ENCODE measurements at places on chromosomes 1 and 21. TPM values are rescaled to one million over a fixed set of nuclear protein-coding genes. Genes with fewer than 3 reads are reported as not detected.

DNA sequence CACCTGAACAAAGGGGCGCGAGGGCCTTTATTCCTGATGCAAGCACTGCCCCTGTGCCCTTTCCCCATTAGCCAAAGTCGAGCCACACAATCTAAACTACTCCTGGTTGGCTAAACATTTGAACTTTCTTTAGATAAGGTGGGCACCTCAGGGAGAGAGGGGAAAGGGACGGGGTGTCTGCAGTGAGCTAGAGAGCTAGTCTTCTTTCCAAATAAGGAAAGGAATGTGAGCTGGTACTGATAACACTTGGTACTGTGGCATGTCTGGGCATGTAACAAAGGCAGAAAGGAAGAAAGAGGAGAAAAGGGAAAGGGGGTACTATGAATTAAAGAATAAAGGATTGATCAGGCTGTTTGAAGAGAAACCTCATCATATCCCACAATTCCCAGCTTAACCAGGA, 62.8 kb downstream of the OVGP1 start:
- no peak overlapping the region for H3K27ac ChIP-seq
- no peaks in the 10 kb centered on the region for H3K4me1 ChIP-seq
- no peaks in the 10 kb centered on the region for H3K27me3 ChIP-seq
- no peak for DNase-seq

GRCh38 chr1:226510453-226510852, 38.1 kb upstream of the STUM start:
- no peaks in the 10 kb centered on the region for H3K27me3 ChIP-seq
- no peak for DNase-seq
- H3K36me3 ChIP-seq: no peaks in the 10 kb centered on the region
- no peak overlapping the region for H3K27ac ChIP-seq
- H3K4me1 ChIP-seq: no peaks in the 10 kb centered on the region

CRYAA gene
- not detected for total RNA-seq

- no peak overlapping the region for H3K4me3 ChIP-seq
- no peak overlapping the region for H3K27ac ChIP-seq
- H3K27me3 ChIP-seq: no peaks in the 10 kb centered on the region
- H3K36me3 ChIP-seq: peaks cover 14% of the 10 kb centered on the region
- H3K4me1 ChIP-seq: no peaks in the 10 kb centered on the region
Observed at GRCh38 chr1:21700094-21700493, 30.9 kb upstream of the RAP1GAP start.

GRCh38 chr1:55338448-55338820, 123.3 kb upstream of the USP24 start:
- H3K4me3 ChIP-seq: no peak overlapping the region
- H3K27ac ChIP-seq: no peak overlapping the region
- no peaks in the 10 kb centered on the region for H3K36me3 ChIP-seq
- no peak for DNase-seq
- no peaks in the 10 kb centered on the region for H3K27me3 ChIP-seq
- no peaks in the 10 kb centered on the region for H3K4me1 ChIP-seq

DNA sequence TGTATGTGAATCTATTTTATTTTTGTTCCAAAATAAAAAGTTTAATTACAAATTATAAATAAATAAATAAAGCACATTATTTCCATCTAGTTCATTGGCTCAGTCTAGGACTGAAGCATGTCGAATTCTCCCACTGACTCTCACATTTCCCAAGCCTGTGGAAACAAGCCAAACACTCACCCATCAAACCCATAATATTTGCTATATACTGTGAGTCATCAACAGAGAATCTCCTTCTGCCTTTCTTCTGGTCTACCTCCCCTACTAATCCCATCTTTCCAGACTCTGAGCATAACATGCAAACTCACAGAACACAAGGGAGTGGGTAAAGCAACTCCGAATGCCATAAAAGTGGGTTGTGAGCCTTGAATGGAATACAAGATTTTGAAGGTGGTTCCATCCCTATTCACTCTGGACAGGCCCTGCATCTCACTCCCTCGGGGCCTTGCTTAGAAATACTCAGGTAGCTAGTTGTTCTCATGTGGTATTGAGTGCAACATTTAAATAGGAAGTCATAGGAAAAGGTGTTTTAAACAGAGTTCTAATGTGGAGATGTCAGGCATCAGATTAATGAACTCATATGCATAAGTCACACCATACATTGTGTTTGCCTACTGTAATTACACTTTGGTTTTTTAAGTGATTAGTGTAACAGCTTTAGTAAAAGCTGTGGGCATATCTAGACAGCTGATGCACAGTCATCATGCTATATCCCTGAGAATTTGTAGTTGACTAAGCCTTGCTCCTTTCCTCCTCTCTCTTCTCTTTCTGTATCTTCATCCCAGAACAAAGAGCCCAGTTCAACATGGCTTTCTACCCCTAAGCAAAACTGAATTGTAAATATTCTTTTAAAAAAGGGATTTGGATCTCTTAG, 47.0 kb downstream of the F5 start:
- no peak overlapping the region for H3K27ac ChIP-seq
- no peaks in the 10 kb centered on the region for H3K27me3 ChIP-seq
- no peaks in the 10 kb centered on the region for H3K4me1 ChIP-seq
- H3K36me3 ChIP-seq: no peaks in the 10 kb centered on the region
- H3K4me3 ChIP-seq: no peak overlapping the region

- DNase-seq: no peak
- H3K27me3 ChIP-seq: no peaks in the 10 kb centered on the region
- no peak overlapping the region for H3K4me3 ChIP-seq
Observed at GRCh38 chr1:242056988-242057744, 58.3 kb upstream of the MAP1LC3C start.

DNA sequence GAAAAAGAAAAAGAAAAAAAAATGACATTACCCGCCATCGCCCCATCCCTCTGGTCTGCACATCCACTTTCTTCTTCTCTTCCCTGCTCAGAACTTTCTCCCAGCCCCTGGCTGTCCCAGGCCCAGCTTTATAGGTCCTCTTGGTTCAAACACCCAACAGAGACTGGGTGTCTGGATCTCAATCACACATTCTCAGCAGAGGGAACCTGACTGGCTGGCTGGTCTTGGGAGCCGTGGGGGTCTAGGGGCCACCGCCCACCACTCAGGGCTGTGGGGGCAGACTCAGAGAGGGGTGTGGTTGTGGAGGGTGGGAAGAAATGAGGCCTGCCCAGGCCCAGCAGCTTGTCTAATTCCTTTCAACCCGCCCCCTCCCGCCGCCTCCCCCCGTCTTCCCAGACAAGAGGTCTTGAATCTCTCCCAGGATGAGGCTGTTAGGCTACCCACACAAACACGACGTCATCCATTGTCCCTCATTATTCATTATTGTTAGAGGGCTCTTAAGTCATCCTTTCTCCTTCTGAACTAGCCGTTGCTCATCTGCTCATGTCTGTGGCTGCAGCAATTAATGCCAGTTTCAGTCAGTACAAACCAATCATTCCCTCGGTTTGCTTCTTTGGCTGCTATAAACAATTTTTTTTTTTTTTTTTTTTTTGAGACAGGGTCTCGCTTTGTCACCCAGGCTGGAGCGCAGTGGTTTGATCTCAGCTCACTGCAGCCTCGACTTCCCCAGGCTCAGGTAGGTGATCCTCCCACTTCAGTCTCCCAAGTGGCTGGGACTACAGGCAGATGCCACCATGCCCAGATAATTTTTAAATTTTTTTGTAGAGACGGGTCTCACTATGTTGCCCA, 40.6 kb upstream of the CLIC4 start:
- no peak for DNase-seq
- no peaks in the 10 kb centered on the region for H3K36me3 ChIP-seq
- H3K4me1 ChIP-seq: peaks cover 11% of the 10 kb centered on the region
- no peak overlapping the region for H3K4me3 ChIP-seq

DNA sequence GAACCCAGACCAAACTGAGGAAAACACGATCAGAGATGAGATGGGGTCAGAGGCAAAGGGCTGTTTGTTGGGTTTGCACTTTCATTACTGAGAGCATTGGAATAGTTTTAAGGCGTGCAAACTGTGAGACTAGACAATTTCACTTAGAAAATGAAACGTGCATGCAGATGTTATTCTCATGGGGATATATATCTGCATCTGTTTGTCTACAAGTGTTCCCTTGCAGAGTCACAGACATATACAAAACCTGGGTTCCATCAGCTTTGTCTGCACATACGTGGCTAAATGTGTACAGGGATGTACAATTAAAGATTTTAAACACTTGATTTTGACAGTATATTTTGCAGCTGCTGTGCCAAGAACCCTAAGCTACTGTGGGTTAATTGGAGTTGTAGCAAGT, 355.4 kb downstream of the KIF26B start:
- H3K36me3 ChIP-seq: no peaks in the 10 kb centered on the region
- no peak overlapping the region for H3K4me3 ChIP-seq
- no peaks in the 10 kb centered on the region for H3K27me3 ChIP-seq
- no peaks in the 10 kb centered on the region for H3K4me1 ChIP-seq

DNA sequence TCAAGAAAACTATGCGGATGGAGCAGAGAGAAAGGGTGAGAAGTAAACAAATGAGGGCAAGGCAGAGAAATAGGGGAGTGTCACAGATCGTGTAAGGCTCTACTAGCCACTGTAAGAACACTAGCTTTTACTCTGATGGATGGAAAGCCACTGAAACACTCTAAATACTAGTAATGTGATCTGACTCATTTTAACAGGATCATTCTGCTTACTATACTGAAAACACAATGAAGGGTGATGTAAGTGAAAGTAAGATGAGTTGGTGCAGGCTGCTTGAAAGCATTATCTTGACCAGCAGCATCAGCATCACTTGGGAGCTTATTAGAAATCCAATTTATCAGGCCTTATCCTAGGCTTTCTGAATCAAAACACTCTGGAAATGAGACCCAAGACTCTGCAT, 32.7 kb downstream of the TUT4 start:
- DNase-seq: no peak
- peaks cover 38% of the 10 kb centered on the region for H3K36me3 ChIP-seq
- no peak overlapping the region for H3K4me3 ChIP-seq
- H3K4me1 ChIP-seq: peaks cover 6% of the 10 kb centered on the region
- H3K27me3 ChIP-seq: no peaks in the 10 kb centered on the region

DNA sequence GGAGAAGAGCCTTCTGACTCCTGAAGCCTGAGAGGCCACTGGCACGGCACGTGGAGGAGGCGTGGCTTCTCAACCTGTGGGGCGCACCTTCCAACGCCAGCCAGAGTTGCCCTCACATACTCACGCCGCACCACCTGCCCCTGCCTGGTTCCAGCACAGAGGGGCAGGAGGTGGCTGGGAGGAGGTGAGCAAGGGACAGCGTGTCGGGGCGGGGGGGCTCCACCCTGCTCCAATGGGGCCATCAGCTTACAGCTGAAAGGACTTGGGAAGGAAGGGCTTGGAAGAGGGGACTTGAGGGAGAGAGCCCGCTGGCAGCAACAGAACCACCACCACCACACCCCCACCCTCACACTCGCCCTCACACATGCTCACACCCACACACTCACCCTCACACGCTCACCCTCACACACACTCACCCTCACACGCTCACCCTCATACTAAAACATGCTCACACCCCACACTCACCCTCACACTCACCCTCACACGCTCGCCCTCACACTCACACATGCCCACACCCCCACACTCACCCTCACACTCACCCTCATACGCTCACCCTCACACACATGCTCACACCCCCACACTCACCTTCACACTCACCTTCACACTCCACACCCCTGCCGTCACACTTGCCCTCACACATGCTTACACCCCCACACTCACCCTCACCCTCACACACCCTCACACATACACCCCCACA, 41.6 kb upstream of the EDN2 start:
- peaks cover 8% of the 10 kb centered on the region for H3K36me3 ChIP-seq
- no peaks in the 10 kb centered on the region for H3K4me1 ChIP-seq
- no peaks in the 10 kb centered on the region for H3K27me3 ChIP-seq

- no peak overlapping the region for H3K27ac ChIP-seq
- H3K4me3 ChIP-seq: no peak overlapping the region
- H3K4me1 ChIP-seq: no peaks in the 10 kb centered on the region
- DNase-seq: no peak
- no peaks in the 10 kb centered on the region for H3K36me3 ChIP-seq
Observed at GRCh38 chr1:202112859-202113689, 9.6 kb upstream of the GPR37L1 start.

DNA sequence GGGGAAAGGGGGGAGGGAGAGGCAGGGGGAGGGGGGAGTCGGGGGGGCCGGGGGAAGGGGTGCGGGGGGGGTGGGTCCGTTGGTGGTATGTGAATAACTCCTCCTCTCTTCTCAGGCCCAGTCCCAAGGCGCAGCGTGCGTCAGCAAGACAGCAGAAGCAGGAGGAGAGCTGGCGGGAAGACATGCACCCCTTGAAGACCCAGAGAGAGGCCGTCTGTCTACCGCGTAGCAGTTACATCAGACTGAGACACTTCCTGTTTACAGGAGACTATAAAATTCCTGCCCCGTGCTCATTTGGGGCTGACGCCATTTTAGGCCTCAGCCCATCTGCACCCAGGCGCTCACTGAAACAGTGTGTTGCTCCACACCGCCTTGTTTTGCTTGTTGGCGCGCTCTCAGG, 55.3 kb downstream of the SETD4 start:
- no peak overlapping the region for H3K4me3 ChIP-seq
- H3K27ac ChIP-seq: no peak overlapping the region
- H3K4me1 ChIP-seq: no peaks in the 10 kb centered on the region

PDZK1IP1 gene
- not detected for total RNA-seq

FAM177B gene
- total RNA-seq: 19.9 TPM

KRTAP21-2 gene
- total RNA-seq: not detected

TSNAX gene
- 41.4 TPM for total RNA-seq

GRCh38 chr1:154971341-154971998, 923 bp upstream of the SHC1 start:
- no peaks in the 10 kb centered on the region for H3K27me3 ChIP-seq
- DNase-seq: no peak
- peaks cover 40% of the 10 kb centered on the region for H3K4me1 ChIP-seq
- no peaks in the 10 kb centered on the region for H3K36me3 ChIP-seq
- no peak overlapping the region for H3K4me3 ChIP-seq

RXFP4 gene
- not detected for total RNA-seq

DNA sequence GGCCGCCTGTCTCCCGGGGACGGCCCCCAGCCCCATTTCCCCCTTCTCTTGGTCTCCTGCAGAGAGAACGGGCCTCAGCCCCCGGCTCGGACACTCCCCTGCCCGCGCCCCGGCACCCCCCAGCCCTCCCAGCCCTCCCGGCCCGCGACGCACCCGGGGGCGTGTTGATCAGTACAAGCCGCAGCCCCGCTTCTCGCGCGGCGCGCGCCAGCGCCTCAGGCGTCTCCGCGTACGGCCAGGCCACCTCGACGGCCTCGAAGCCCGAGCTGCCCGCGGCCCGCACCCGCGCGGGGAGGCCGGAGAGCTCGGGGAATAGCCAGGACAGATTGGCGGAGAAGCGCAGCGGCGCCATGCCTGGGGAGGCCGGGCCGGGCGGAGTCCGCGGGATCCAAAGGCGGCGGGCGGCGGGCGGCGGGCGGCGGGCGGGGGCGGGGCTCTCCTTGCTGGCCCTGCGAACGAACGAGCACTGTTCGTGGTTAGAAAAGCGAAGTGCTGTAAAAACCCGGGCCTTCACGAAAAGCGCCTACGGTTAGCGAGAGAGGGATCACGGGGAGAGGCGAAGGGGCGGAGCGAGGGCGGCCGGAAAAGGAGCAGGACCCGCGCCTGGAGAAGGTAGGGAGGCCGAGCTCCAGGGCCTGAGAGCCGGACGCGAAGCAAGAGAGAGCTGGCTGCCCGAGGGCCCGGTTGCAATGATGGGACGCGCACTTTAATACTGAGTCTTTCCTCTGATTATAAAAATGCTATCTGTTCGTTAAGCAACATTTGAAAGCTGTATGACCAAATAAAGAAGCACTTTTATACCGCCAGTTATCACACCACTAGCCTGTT, at the start of gene HYI:
TSS of gene HYI (minus strand) at position 490 of the 828 bp plus-strand sequence. CDS start at position 352, 138 bp downstream.
- H3K27me3 ChIP-seq: peaks cover 12% of the 10 kb centered on the region
- peak within 1 kb of the TSS; percentile 77 for H3K4me3 ChIP-seq
- peaks cover 19% of the 10 kb centered on the region for H3K36me3 ChIP-seq
- peaks cover 8% of the 10 kb centered on the region for H3K4me1 ChIP-seq

HENMT1 gene
- total RNA-seq: 6.4 TPM
